ENCODE measurements at places on chromosomes 4 and X. TPM values are rescaled to one million over a fixed set of nuclear protein-coding genes. Genes with fewer than 3 reads are reported as not detected.

The PDHA1 gene
- total RNA-seq: 154 TPM

The MAD2L1 gene
- 4.1 TPM for total RNA-seq

DNA sequence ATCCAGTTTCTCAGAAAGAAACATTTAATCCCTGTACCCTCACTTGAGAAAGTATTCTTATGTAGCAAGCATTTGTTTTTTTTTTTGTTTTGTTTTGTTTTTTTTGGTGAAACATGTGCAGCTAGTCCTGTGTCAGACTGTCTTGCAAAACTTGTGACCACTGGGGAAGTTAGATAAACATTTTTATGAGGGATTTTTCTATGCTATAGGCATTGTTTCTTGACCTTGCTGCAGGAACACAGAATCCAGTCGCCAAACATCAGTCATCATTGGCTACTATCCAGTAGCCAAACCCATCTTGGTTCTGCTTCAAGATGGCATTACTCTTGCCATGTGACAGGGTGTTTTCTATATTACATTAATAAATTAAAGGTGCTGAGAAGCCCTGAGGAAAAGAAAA, 7.7 kb upstream of the MAPK10 start:
- no peak for DNase-seq
- no peak overlapping the region for H3K4me3 ChIP-seq
- H3K27ac ChIP-seq: no peak overlapping the region
- H3K36me3 ChIP-seq: no peaks in the 10 kb centered on the region
- no peaks in the 10 kb centered on the region for H3K27me3 ChIP-seq

DNA sequence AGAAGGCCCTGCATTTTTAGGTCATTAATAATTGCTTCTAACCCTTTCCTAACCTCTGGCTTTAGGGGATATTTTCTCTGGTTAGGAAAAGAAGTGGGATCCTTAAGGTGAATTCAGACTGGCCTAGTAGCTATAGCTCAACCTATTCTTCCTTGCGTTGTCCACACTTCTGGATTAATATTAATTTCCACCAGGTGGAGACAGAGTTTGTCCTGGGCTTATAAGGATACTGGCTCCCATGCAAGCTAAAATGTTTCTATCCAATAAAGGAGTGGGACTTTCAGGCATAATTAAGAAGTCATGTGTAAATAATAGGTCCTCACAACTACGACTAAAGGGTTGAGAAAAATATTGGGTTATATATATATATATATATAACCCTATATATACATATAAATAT, 860.0 kb upstream of the POU3F4 start:
- H3K4me3 ChIP-seq: no peak overlapping the region
- H3K36me3 ChIP-seq: no peaks in the 10 kb centered on the region
- no peaks in the 10 kb centered on the region for H3K27me3 ChIP-seq
- no peak overlapping the region for H3K27ac ChIP-seq

DNA sequence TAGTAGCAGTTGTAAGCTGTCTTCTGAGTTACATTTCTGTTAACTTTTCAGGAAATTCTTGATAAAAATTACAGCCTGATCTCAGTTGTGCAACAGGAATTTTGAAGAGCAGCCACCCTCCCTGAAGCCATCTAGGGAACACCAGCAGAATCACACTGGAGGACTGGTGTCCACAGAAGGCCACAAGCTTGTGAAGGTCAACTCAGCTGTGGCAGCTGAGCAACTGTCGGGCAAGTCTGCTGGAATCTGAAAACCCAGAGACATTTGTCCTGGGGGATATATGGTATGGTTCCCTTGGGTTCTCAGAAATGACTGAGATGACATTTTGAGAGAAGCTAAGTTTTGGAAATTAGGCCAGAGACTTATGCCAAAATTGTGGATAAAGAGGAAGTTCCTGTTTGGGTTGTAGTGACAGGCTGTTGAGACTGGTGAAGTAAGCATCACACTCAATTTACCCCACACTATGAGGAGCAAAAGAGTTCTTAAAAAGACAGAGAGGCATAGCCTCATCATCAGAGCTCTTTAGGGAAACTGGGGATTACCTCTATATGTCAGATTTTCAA, 78.1 kb upstream of the TNIP3 start:
- no peak overlapping the region for H3K27ac ChIP-seq
- no peak for DNase-seq
- H3K4me3 ChIP-seq: no peak overlapping the region
- H3K27me3 ChIP-seq: no peaks in the 10 kb centered on the region
- no peaks in the 10 kb centered on the region for H3K36me3 ChIP-seq
- no peaks in the 10 kb centered on the region for H3K4me1 ChIP-seq

GRCh38 chr4:76639288-76639687, 204.3 kb downstream of the SHROOM3 start:
- H3K36me3 ChIP-seq: no peaks in the 10 kb centered on the region
- H3K27ac ChIP-seq: no peak overlapping the region
- H3K4me1 ChIP-seq: no peaks in the 10 kb centered on the region
- DNase-seq: no peak
- H3K4me3 ChIP-seq: no peak overlapping the region
- no peaks in the 10 kb centered on the region for H3K27me3 ChIP-seq

DNA sequence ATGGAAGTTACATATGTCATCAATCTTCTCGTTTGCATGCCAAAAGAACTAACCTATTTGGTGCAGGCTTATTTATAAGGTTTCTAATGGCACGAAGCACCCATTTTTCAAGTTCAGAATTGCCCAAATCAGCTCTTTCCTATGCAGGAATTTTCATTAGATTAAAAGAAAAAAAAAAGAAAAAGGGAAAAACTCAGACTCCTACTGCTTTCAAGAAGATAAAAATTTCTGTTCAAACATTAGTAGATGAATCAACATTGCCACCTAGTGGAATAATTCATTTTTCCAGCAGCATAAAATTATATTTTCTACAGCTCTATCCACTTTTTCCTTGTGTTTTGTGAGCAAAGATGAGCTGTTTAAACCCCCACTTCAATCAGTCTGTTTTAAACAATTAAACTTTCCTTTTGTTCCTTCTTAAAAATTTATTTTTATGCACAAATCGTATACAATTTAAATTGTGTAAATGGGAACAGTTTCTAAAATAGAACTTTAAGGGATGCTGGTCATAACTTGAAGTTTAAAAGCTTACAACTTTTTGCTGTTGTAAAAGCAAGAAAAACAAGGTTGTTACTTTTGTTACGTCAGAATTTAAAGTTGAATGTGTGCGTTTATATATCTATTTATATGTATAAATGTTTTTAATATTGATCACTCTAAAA, 309.9 kb downstream of the ARAP2 start:
- peaks cover 2% of the 10 kb centered on the region for H3K27me3 ChIP-seq
- no peak overlapping the region for H3K4me3 ChIP-seq

DNA sequence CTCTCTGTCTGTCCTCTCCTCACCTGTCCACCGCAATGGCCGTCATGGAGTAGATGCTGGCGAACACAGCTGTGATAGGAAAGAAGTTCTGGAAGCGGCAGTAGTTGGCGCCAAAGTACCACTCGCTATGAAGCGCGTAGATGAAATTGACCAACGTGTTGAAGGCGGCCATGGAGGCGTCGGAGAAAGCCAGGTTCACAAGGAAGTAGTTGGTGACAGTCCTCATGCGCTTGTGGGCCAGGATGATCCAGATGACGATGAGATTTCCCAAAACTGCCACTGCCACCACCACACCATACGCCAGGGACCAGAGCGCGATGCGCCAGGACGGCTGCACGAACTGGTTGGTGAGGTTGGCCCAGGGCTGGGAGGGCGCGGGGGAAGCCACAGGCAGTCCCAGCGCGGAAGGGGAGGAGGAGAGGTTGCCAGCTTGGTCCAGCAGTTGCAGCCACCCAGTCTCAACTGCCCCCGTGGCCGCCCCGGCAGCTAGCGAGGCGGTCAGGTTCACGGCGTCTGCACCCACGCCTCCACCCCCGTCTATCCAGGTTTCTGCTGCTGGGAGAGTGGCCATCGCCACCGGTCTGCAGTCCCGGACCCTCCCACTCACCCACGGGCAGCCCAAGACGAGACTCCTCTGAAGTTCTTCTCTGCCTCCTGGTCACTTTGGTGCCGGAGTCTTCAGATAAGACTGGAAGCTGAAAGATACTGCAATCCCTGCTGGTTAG, 518 bp downstream of the TACR3 start:
- no peak overlapping the region for H3K4me3 ChIP-seq
- no peak overlapping the region for H3K27ac ChIP-seq

DNA sequence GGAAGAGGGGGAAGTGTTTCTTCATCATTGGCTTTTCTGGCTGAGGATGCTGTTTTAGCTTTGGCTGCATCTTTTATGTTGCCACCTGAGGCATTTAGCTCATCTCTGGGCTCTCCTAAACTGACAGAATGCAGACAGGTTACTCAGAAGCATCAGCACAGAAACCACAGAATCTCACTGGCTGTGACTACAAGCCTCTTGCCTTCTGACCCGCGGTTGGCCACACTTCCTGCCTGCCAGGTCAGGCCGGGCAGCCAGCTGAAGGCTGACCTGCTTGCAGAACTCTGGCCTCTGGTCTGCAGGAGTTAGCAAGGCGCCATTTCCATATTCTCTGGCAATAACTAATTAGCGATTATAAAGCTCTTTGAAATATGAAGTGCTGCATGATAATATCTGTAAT, 366.5 kb downstream of the MID1IP1 start:
- no peak for DNase-seq
- no peak overlapping the region for H3K27ac ChIP-seq
- H3K4me3 ChIP-seq: no peak overlapping the region
- no peaks in the 10 kb centered on the region for H3K27me3 ChIP-seq
- peaks cover 13% of the 10 kb centered on the region for H3K4me1 ChIP-seq
- H3K36me3 ChIP-seq: no peaks in the 10 kb centered on the region

DNA sequence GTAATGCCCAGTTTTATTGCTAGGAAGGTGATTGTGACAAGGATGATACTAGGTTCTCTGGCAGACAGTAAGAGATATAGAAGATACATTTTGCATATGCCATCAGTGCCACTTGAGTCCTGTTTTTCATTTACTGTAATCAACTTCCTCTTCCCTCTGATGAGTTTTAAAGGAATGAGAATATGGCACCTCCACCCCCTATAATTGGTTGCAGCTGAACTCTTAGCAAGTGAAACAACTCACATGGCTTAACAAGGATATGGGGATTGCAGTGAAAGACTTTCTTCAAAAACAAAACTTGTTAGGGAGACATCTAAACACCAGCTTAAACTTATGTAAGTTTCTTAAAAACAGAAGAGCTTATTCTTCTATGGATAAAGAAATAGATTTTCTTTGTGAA, 90.0 kb downstream of the AREG start:
- no peaks in the 10 kb centered on the region for H3K36me3 ChIP-seq
- DNase-seq: no peak
- no peaks in the 10 kb centered on the region for H3K4me1 ChIP-seq
- H3K27ac ChIP-seq: no peak overlapping the region

All from natural killer cell (primary cell).